ENCODE measurements at places on chromosomes 1 and 21.

- no peak for DNase-seq
Observed at GRCh38 chr1:46687921-46688509, 16.4 kb downstream of the TEX38 start.

GRCh38 chr1:45569962-45570581, 13.8 kb upstream of the NASP start:
- DNase-seq, result peak; percentile 46

DNA sequence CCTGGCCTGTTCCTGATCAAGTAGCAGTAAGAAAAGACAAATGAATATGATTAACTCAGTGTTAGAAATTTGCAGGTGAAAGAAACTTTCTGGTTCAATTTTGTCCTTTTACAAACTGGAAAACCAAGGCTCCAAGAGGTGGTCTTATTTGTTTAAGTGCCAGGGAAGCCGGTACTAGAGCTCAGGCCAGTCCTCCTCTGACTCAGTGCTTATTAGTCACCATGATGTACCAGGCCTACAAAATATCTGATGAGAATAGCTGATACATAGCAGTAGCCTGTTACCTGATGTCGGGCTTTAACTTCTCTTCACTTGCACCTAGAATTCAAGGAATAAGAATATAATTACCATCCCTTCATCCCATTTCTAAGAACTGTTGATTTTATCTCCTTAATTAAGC, 394.8 kb downstream of the LMX1A start:
- DNase-seq, result no peak

DNA sequence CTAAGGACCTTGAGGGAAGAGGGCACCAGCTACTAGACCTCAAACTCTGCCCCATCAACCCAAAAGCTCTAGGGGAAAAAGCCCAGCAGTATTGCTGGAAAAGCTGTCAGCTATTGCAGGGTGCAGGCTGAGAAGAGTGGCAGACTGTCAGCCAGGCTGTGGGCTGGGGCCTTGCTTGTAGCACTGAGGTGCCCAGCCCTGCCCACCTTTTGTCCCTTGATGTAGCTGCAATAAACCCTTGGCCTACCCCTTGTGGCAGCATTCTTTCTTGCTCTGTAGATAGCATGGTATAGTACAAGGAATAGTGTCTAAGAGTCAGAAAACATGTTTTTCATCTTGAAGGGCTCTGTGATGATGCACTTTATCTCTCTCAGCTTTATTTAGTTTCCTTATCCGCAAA, 39.4 kb downstream of the CDC14A start:
- DNase-seq, result peak; percentile 5

DNA sequence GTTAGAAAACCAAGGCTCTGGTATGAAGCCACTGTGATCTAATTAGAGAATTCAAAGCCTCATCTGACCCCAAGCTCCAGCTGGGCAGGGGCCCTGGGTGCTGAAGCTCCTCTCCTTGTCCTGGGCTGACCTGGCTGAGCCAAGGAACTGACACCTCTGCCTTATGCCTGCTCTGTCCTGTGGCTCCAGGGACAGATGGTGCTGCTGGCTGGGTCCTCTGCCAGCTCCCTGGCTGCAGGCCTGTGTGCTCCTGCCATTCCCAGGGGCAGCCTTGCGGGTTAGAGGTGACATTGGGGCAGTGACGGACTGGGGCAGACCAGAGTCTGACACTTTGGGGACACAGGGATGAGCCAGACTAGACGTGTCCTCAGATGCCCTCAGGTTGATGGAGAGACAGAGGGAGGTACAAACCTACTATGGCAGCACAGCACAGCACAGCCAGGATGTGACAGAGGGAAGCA, 11.8 kb downstream of the ACOT11 start:
- DNase-seq, result no peak
